ENCODE measurements at places on chromosomes 16 and 17.

DNA sequence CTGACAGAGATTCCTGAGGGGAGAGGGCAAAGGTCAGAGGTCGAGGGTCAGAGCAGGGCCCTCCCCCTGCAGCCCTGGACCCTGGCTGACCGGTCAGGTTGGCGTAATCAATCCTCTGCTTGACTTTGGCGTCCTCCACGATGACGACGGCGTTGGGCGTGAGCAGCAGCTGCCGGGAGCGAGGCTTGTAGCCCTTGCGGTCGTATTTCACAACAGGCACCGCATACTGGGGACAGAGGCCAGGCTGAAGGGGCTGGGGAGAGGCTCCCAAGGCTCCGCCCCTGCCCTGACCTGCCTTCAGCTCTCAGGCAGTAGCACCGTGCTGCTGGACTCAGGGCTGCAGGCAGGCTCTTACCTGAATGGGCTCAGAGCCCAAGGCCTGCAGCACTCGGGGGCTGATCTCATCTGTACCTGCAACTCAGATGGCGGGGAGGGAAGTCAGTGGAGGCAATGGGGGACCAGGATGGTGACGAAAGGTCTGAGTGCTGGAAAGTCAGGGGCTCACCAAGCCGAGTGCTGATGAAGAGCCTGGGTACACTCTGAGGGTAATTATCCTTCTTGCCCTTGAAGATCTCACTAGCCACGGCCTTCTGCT is 12.0 kb upstream of the CRK start:
- DNase-seq, result no peak

- DNase-seq, result peak; percentile 56
Measured at GRCh38 chr17:41496803-41497484, 7.2 kb upstream of the KRT36 start.

DNA sequence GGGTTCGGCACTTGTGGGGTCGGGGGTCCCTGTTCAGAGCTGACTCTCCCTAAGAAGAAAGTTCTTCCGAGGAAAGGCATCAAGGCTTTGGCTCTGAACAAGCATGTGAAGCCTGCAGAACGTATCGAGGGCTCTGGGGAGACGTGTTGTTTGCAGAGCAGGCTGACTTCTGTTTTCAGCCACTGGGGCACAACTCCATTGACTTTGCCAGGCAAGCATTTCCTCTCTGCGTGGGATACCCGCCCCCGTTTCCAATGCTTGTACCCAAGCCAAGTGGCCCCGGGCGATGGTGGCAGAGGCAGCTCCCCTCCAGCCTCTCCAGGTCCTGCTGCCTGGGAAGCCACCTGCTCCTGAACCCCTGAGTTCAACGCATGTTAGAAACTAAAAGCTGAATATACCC is 255.7 kb downstream of the RBFOX3 start:
- DNase-seq, result no peak

GRCh38 chr16:12059216-12059769 is 82.8 kb downstream of the SNX29 start:
- no peak for DNase-seq

GRCh38 chr17:41467561-41467960 is 375 bp upstream of the KRT32 start:
- DNase-seq, result no peak

GRCh38 chr17:62187681-62188080 is 122.6 kb upstream of the MED13 start:
- DNase-seq, result no peak

DNA sequence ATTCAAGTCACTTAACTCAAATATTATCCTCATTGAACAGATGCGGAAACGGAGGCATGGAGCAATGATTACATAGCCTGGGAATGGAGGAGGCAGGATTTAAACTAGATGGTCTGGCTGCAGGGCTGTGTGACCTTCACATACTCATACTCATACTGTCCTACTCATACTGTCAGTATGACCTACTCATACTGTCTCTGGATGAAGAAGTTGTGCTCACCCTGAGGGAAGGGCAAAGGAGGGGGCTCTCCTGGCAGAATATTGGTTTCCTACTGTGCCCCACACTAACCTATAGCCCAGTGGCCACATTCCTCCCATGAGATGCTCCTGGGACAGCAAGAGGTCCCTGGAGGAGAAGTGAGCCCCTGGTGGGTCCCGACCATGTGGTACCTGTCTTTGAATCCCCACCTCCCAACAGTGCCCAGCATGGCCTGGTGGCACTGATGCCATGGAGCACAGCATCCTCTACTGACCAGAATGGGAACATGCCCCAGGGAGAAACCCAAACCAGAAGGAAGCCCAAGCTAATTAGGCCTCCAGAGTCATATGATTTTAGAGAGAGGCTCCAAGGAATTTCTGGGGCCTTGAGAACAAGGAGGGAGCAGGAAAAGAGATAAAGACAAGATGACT is 197.3 kb upstream of the SDK2 start:
- no peak for DNase-seq

- no peak for DNase-seq
Measured at GRCh38 chr16:67191411-67191994, 452 bp upstream of the E2F4 start.

DNA sequence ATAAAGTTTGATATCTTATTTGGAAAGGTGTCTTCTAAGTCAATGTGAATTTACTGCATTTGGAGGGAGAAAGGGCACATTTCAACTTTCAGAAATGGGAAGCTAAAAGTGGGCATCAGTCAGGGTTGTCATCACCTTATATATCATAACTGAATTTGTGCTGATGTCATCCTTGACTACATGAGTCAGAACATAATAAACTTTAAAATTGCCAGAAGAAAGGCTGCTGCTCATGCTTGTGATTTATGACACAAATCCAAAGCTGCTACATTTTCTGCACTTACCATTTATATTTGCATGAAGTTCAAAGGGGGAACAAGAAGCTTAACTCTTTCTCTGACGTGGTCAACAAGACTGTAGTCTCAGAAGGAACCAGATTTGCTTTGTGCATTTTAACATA is 196.6 kb downstream of the UTP18 start:
- DNase-seq, result no peak

DNA sequence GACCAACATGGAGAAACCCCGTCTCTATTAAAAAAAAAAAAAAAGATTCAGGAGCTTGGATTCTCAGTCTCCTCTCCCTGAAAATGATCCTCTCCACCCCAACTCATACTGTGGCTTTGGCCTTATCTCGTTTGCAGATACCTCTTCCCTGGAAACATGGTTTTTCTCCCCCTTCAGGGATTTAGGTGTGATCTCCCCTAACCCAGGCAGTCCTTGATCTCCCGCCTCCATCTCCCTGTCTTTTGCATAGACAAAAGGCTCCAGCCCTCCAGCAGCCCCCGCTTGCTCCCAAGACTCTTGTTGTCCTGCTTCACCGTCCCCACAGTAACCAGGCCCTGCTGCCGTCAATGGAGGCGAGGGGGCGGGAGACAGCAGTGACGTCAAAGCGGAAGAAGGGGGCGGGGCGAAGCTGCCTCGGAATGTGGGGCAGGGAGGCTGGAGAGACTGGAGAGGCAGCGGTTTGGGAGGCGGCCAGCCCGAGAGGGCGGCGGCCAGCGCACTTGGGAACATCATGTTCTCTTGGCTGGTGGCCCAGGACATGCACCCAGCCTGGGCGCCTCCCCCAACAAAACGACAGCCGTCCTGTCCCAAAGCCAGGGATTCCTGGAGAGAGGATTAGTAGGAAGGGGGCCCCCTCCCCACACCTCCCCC is 1.9 kb upstream of the PER1 start:
- DNase-seq, result peak; percentile 96

DNA sequence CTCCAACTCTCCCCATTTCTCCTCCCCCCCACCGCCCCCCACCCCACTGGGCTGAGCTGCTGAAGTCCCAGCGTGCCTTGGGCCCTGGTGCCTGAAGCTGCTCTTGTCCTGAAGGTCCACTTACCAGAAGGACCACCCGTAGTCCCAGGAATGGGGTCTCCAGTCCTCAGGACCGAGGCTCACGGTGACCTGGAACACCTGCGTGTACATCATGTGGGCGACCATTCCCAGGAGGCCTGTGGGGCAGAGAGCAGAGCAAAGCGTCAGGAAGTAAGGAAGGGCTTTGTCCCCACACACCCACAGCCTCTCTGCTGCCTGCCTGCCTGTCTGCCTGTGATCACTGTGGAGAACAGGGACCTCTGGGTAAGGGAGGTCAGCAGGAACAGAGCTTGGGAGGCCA is 218.7 kb downstream of the GSG1L start:
- DNase-seq, result no peak

GRCh38 chr17:38984666-38985065 is 17.5 kb upstream of the FBXO47 start:
- DNase-seq, result no peak

DNA sequence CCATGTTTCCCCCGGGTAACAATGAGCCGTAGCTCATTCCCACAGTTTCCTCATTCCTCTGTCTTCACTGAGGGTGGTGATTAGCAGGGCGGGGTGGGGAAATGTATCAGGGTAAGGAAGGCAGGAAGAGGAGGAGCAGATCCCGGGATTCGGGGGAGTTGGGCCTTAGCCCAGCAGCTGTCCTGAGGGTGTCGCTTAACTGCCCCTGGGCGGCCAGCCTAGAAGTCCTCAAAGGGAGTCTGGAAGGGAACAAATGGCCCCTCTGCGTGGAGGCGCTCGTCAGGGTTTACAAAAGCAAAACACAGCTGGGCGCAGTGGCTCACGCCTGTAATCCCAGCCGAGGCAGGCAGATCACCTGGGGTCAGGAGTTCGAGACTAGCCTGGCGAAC is 14.3 kb downstream of the MLYCD start:
- DNase-seq, result no peak

DNA sequence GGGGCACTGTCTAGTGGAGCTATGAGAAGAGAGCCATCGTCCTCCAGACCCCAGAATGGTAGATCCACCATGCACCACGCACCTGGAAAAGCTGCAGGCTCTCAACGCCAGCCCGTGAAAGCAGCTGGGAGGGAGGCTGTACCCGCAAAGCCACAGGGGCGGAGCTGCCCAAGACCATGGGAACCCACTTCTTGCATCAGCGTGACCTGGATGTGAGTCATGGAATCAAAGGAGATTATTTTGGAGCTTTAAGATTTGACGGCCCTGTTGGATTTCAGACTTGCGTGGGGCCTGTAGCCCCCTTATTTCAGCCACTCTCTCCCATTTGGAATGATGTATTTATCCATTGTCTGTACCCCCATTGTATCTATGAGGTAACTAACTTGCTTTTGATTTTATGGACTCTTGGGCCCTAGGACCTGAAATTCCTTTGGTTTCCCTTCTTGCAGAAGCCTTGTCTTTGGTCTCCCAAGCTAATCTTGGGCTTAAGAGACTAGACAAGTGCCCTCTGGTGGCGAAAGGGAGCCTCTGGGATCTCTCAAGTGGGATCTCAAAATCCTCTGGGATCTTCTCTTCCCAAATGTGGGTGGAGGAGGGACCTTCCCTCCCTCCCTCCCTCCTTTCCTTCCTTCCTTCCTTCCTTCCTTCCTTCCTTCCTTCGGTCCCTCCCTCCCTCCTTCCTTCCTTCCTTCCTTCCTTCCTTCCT is 58.2 kb upstream of the HAPSTR1 start:
- DNase-seq, result no peak

DNA sequence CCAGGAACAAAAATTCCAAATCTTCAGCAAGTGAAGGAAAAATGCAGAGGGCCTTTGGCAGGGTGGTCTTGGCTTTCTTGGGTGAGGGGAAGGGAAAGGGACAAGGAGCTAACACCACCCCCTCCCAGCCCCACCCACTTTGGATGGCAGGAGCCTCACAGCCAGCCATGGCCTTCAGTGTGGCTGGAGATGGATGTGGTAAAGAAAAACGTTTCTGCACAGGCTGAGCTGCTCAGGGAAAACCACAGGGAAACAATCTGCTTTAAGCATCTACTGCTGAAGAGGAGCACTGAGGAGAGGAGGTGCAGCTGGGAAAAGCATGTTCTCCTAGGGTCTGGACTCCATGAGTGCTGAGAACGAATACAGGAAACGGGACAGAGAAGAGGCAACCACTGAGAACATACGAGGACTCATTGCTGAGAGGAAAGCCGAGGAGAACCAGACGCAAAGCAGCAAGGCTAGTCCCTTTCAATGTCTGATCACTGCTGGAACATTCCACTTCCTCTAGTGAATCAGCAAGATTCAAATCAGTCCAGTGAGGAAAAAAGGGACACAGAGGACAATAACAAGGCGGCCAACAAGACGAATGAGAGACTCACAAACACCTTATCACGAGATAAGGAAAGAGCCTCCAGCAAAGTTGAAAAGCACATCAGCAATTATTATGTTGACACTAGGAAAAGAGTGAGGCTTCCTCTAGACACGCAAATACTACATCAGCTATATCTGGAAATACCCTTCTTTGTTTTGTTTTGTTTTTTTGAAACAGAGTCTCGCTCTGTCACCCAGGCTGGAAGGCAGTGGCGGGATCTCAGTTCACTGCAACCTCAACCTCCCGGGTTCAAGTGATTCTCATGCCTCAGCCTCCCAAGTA is 41.7 kb downstream of the ZZEF1 start:
- no peak for DNase-seq
